CD4-positive, alpha-beta T cell treated with Interleukin-17A for 4 hours (primary cell): ENCODE measurements at places on chromosomes 3 and 15.
A peak's percentile ranks its signal among the peaks of the same experiment; 100 is the strongest.

GRCh38 chr3:182129740-182130139 is 418.0 kb downstream of the SOX2 start:
- DNase-seq = no peak

DNA sequence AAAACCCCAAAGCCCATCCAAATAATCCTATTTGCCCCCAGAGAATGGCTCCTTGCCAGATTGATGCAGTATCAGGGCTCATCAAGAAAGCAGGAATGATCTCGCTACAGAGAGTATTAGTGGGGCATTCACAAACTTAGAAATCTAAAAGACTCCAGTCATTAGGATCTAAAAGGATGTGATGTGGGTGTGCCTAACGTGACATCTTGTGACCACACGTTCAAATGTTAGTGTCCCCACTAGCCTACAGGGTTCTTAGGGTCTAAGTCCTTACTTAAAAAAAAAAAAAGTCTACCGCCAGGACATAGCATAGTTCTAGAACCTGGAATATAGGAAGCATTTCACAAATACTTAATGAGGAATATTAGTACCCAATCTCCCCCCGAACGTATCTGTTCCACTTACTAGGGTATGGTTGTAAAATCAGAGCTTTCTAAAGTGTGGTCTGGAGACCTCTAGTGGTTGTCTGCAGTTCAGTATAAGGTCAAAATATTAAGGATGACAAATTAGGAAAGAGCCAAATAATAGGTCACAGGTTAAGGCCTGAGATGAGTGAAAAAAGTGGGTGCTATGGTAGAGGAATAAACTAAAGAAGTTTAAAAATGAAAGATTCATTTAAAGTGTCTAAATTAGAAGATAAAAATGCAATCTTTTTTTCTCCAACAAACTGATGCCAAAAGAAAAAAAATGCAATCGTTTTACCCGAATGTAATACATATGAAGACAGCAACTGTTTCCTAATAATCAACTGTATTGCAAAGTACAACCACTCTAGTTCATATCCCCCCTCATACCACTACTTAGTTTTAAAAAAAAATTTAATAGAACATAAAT is 4.2 kb upstream of the CHRM5 start:
- DNase-seq = no peak

DNA sequence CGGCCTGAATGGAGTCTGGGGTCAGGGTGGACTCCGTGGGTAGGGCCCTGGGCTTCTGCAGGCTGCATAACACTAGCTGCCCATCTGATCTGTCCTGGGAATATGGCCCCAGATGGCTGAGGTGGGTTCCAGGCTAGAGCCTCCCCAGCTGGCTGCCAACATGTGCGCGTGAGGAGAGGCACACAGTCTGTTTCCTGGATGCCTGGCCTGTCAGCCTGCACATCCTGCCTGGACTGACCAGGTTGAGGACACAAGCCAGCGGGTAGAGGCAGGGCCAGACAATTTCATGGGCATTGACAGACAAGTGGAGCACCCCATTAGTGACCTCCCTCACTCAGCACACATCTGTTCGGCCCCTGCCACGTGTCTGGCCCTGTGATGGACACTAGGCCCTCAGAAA is 29.8 kb upstream of the RPL29 start:
- no peak for DNase-seq

GRCh38 chr3:41026394-41027177 is 172.7 kb upstream of the CTNNB1 start:
- DNase-seq = no peak

DNA sequence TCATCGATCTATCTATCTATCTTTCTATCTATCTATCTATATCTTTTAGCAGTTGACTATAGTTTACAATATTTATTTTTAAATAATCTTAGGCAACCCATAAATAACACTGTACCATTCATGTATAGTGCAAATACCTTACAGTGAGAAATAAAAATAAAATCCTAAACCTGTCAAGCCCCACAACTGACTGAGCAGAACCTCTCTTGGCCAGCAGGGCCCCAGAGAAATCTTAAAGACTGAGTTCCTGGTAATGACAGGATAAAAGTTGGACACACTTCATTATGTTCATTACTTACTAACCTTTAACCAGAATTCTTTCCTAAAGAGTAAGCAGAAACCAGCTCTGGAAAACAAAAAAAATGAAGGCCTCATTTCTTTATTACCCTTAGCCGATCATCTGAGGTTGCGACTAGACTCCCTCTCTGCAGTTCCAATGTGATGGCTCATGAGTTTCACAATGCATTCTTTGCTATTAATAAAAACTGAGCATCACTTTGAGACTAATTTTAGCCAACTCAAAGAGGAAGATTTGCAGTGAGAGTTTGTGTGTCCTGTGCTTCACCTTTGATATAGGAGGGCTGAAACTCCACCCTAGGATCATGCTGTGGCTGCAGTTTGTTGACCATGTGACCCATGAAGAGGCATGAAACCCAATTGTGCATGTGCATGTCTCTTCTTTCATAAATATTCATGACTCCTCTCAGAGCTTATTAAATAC is 1072.0 kb downstream of the NSUN3 start:
- no peak for DNase-seq

GRCh38 chr3:70096376-70097066 is 97.0 kb downstream of the SAMMSON start:
- DNase-seq = no peak

- DNase-seq = no peak
These were observed 32.4 kb downstream of the ACAN start for GRCh38 chr15:88835646-88836045.

DNA sequence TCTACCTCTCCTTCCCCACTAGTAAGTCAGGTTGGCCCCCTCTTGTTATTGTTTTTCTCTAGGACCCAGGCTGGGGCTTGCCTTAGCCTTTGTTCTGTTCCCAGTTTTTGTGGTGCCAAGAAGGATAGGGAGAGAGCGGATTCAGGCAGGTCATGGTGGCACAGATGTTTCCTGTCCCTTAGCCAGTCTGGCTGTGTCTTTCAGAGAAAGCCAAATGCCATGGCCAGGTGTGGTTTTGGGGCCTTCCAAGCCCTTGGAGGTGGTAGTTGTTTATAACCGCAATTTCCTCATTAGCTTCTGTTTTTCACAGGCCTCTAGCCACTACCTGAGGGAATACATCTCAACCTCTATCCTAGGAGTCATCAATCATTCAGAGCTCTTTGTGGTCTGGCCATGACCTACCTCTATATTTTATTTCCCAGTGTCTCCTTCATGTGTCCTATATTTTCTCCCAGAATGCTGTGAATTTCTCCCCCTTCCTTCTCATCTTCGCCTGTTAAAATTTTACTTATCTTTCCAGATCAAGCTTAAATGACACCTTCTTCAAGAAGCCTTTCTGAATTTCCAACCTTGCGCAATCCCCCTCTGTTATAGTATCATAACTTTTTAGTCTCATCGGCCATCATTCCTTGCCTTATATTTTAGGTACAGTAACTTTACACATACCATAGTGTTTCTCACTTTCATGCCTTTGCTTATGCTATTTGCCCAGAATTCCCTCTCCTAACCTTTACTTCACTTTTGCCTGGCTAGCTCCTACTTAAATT is 38.2 kb downstream of the TIMP4 start:
- DNase-seq = no peak

GRCh38 chr3:160577556-160578195 is 12.3 kb upstream of the KPNA4 start:
- DNase-seq = no peak

- no peak for DNase-seq
These were observed 92.3 kb upstream of the MME start for GRCh38 chr3:154987846-154988245.

GRCh38 chr15:53251996-53252395 is 461.9 kb upstream of the ONECUT1 start:
- no peak for DNase-seq

GRCh38 chr3:40524222-40524567 is 565 bp upstream of the ZNF621 start:
- no peak for DNase-seq

DNA sequence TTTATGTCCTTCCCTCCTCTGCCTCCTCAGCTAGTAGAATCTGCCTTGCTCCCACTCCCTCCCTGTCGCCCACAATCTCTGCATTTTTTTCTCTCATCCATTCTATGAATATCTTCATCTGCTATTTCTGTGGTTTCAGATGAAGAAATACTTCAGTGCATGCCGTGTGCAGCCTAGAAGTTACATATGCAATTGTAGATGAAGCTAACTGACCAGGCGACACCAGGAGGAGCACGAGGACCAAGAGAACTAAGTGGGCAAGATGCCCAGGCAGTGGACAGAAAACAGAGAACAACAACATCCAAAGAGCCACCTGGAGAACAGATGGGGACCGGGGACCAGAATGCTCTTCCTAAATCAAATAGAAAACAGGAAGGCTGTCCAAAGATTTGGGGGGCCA is 121.4 kb upstream of the ATP11B start:
- DNase-seq = no peak

DNA sequence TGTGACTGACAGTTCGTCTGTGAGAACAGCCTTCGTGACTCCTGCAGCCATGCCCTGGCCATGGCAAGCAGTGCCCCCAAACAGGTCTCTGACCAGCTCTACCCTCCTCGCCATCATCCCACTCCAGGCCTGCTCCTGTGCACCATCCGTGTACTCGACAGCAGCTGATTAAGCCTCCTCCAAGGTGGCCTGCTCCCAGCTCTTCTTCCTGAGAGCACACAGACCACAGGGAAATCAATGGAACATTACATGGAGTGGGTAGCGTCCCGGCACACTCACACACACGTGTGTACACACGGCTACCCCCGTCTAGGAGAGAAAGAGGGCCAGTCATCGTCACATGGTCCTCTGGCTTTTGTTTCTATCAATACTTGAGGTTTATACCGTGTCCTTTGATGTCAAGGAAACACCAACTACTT is 21.1 kb downstream of the ANXA2 start:
- DNase-seq = no peak

- DNase-seq = no peak
These were observed 24.9 kb downstream of the CDV3 start for GRCh38 chr3:133598405-133598804.

DNA sequence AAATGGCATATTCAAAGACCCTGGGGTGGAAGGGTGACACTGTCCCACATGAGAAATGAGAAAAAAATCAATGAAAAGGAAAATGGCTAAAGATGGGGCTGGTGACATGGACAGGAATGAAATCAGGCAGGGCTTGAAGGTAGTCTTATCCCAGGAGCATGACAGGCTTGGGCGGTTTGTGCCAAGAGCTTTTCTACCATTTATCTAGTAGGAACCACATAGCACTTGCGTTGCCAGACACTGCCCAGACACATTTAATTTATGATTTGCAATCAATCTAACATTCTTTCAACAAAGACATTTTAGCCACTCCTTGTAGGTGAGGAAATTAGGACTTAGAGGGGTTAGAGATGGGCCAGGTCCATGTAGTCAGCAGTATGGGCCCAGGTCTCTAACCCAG is 106.6 kb upstream of the NR2F2 start:
- DNase-seq = no peak

GRCh38 chr3:181615666-181616065 is 96.1 kb upstream of the SOX2 start:
- no peak for DNase-seq

DNA sequence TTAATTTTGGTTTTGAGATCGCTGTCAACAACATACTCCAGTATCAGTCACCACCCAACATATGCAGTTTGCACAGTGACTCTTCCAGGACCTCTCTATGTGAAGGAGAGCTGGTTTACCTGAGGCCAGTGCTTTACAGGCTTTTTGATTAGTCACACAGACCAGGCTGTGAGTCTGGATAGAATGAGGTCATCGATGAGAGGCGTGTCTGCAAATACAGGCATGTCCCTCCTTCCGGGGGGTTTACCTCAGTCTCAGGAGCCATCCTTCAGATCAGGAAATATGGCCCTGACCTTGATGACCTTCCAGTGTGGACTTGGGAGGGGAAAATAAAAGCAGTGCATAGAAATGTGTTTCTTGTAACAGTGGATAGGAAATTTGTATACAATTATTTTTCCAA is 46.9 kb downstream of the KBTBD12 start:
- no peak for DNase-seq

DNA sequence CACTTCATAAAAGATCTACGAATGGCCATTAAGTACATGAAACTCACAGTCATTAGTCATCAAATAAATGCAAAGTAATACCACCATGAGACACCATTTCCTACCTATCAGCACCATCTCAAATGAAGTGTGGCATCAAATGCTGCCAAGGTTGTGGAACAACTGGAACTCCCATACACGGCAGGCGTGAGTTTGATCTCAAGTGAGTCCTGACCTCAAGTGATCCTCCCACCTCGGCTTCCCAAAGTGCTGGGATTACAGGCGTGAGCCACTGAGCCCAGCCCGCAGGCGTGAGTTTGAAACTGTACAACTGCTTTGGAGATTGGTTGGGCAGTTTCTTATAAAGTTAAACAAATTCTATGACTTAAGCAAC is 28.8 kb upstream of the HDAC11 start:
- peak; percentile 34 for DNase-seq

DNA sequence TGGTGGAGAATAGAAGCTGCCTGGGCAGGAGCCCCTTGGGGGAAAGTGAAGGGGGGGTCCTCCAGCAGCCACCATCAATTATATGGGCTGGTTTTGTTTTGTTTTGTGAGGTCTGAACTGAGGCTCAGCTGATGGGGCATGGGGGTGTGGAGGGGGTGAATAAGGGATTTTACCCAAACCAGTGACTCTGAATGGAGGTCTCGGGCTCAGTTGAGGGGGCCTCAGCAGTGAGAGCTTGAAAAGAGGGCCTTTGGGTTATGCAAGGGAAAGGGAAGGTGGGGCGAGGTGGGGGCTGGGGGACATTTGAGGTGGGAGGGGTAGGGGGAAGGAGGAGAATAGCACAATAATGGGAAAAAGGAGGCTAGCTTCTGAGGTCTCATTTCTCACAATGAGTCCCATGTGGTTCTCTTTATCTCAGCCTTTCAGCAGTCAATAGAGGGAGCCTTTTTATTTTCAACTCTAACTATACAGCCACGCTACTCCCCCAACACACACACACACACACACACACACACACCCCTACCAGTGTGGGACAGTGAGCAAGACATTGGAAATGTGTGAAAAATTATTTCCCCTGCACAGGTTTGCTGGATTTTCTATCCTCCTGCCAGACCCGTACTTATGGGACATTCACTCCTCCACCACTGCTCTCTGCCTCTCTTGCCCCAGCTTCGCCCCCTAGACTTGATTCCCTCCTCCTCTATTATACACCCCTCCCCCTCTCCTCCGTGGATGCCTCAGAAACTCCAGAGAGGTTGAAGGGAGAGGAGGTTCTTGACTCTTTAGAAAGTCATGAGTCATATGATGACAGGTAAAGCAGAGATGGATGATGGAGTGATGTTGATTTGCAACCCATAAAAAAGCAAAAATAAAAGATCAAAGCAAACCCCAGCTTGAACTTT is 96.0 kb downstream of the GTPBP8 start:
- DNase-seq = no peak

GRCh38 chr15:40075298-40076044 is 33.2 kb downstream of the BMF start:
- DNase-seq = no peak

- no peak for DNase-seq
These were observed 2.5 kb upstream of the FANCD2 start for GRCh38 chr3:10023587-10024310.

DNA sequence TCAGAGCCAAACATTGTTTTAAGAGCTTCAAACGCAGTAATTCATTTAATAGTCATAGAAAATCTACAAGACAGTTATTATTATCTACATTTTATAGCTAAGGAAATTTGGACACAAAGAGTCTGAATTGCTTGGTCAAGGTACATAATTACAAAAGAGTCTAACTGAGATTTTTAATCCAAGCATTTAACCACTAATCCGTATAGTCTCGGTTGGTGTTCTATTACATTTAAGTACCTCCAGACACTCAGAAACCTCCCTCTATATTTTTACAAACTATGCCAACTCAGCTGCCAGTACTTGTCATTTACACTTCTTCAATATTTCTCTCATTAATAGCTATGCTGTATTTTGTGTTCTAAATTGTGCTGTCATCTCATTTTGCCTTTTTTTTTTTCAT is 240.2 kb upstream of the PLSCR5 start:
- DNase-seq = no peak

- no peak for DNase-seq
These were observed 95.0 kb downstream of the NFKBIZ start for GRCh38 chr3:101944308-101944707.
